Germinal center (tissue), 1 donor: ENCODE measurements at places on chromosomes 7 and 10.

DNA sequence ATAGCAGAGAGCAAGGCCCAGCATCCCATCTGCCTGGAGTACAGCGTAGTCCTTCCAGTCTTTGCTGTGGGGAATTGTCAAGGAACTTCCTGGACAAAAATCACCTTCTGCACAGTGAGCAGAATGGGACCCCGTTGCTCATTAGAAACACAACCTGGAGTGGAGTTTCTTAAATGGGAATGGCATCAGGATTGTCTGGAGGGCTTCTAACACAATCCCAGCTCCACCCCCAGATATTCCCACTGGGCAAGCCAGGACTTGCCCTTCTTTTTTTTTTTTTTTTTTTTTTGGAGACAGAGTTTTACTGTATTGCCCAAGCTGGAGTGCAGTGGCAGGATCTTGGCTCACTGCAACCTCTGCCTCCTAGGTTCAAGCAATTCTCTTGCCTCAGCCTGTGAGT, 356.4 kb downstream of the GALNT17 start:
- DNase-seq, result no peak

GRCh38 chr7:35646289-35647023, 48.5 kb downstream of the HERPUD2 start:
- DNase-seq, result no peak

DNA sequence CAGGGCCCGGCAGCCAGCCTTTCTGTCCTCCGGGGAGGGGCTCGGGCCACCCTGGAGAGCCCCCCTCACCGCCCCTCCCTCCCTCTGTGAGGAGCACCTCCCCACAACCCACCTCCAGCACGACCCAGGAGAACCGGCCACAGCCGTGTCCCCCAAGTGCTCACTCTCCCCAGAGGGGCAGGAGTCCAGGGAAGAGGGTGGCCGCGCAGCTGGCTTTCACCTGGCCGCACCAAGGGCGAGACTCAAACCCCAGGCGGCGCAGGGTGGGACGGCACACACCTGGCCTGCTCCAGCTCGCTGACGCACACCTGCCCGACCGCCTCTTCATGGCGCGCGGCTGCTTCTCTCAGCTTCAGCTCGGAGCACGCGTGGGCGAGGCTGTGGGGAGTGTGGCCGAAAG, 73.4 kb downstream of the CFAP46 start:
- no peak for DNase-seq

DNA sequence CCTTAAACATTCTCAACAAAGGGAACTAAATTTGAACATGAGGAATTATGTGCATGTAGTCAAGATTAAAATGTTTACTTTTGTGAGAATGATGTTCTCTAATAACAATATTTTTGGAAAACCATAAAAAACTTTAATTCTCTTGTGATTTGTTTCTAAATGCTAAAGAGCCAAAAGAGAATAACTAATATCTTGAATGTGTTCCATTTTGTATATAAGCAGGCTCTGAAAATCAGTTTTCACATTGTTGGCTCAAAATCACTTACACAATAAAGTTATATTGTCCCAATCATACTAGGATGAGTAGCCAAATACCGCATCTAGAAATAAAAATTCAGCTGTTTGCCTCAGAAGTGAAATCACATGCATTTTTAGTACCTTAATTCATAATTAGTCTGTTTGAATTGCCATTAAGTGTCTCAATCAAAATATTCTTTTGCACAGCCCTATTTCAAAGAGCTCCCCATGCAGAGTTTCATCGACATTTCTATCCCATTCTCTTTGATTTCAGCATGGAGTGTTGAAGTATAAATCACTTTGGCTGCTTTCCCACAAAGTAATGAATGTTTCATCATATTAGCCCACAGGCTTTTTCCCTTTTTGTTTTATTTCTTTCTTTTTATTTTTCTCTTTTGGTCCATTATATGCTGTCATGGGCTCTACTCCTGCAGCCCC, 420.3 kb upstream of the POM121L12 start:
- DNase-seq, result no peak

GRCh38 chr7:18873734-18874336, 243.6 kb downstream of the TWIST1 start:
- no peak for DNase-seq

GRCh38 chr7:29848941-29849340, 42.6 kb downstream of the WIPF3 start:
- no peak for DNase-seq

DNA sequence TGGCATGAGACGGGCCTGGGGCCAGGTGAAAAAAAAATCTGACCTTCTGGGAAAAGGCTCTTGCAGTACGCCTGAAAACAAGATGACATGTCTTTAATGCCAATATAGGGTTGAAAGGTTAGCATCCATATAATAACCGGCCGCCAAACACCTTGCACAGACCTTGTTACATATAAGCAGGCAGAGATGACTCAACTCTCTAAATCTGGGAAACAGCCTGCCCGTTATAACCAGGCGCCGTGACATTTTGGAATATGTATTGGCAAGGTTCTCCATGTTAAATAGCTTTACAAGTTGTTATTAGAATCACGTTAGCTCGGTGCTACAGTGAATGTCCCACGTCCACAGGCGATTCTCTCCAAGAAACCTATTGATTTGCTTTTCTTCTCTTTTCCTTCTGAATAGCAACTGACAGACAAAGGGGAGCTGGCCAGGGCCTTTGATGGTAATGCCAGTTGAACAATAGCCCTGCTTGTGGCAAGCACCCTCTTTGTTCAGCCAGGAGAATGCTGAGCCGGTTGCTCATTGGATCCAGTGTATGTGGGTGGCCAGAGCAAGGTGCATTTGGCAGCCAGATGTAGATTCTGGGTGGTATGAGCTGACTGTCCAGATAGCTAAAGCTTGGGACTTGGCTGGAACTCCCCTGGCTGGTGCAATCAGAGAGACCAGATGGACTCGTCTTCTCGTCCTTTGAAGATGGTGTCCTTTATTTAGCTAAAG, 80.1 kb upstream of the AUTS2 start:
- no peak for DNase-seq

DNA sequence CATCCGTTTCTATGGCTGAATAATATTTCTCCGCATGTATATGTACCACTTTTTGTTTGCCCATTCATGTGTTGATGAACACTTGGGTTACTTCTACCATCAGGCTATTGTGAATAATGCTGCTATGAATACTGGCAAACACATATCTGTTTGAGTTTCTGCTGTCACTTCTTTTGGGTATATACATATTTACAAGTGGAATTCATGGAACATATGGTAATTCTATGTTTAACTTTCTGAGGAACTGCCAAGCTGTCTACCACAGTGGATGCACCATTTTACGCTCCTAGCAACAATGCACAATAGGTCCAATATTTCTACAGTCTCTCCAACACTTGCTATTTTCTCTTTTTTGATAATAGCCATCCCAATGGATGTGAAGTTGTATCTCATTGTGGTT, 5.5 kb upstream of the ZNF488 start:
- DNase-seq, result no peak

- DNase-seq, result no peak
These were observed 475.8 kb upstream of the C7orf33 start for GRCh38 chr7:148114804-148115203.

DNA sequence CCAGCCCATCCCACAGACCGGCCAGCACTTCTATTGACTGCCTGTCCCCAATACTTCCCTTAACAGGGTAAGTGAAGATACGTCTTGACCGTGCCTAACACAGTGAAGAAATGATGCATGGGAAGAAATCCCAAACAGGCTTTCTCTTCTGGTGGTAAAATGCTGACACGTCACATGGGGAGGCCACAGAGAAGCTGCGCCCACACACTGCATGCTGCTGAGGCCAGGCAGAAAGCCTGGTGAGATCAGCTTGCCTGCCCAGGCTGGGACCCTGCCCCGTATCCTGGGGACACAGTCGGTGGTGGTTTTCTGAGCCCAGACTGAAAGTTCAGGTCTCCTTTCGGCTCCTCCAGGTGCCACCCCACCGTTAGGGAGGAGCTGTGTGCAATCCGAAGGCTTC, 356.3 kb upstream of the MGMT start:
- no peak for DNase-seq

DNA sequence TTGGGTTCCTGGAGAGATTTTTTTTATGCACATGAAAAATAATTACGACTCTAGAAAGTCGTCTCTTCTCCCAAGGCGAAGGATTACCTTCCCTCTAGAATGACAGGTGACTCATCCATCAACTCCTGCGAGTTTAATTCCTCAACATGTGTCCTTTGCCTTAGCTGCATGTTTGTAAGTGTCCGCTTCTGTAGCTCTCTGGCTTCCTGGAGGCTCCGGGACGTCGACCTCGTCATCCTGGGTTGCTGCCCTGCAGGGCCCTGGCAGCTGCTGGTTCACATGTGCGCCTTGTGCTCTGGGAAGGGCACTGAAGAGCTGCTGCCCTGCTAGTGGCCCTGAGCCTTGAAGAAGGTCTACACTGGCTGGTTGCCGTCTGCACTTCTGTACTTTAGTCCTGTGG, 210.2 kb downstream of the MLLT10 start:
- DNase-seq, result no peak

DNA sequence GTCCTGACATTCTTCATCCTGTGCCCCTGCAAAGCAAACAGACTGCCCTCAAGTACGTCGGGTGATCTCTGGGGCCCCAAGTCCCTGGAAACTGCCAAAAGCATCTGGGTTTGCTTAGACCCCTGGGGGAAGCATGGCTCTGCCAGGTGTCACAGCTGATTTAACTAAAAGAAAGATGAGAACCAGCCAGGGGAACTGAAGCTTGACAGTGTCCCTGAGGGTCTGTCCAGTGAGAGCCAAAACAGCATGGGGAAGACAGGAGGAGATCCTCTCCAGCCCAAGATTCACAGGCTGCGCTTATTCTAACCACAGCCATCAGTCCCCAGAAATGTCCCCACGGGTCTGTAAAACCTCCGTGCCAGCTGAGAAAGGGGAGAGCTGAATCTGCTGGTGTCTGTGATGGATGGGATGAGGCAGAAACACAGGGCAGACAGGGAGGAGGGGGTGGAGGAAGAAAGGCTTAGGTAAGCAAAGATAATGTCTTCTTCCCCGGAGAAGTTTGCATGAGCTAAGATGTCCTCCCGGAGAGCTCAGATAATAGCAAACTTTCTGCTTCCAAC, 21.3 kb downstream of the CCDC3 start:
- DNase-seq, result no peak

DNA sequence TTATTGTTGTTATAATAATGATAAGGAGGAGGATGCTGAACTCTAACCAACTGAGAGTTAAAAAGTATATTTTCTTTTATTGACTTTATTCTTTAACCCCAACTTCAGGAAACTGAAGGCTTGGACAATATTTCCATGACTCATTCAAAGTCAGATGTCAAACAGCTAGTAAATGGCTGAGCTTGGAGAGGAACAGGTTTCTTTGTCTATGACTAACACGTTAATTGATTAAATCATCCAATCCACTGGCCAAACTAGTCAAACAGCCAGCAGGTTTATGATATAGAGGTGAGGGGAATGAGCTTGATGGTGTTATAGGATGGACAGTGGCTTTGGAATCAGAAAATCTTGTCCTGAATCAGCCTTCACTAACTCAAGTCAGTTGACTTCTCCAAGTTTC, 119.1 kb upstream of the WDR11 start:
- no peak for DNase-seq

- DNase-seq, result no peak
These were observed 60.1 kb downstream of the AOC1 start for GRCh38 chr7:150912427-150912826.

GRCh38 chr7:116353647-116354046, 143.3 kb downstream of the TES start:
- DNase-seq, result no peak

- no peak for DNase-seq
These were observed 204.3 kb downstream of the PLXNA4 start for GRCh38 chr7:132371948-132372347.
